ENCODE measurements at places on chromosomes 4 and X. TPM values are rescaled to one million over a fixed set of nuclear protein-coding genes. Genes with fewer than 3 reads are reported as not detected.

Gene FBXO8
- 29.7 TPM for total RNA-seq

GRCh38 chrX:13377550-13377934, 57.7 kb upstream of the ATXN3L start:
- DNase-seq: no peak

Gene PLXNB3
- 6.7 TPM for total RNA-seq

Gene PDE6B
- total RNA-seq: 9.5 TPM

DNA sequence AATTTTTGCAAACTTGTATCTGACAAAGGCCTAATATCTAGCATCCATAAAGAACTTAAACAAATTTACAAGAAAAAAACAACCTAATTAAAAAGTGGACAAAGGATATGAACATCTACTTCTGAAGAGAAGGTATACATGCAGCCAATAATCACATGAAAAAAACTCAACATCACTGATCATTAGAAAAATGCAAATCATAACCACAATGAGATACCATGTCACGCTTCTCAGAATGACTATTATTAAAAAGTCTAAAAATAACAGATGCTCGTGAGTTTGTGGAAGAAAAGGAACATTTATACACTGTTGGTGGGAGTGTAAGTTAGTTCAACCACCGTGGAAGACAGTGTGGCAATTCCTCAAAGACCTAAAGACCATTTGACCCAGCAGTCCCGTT, 24.0 kb downstream of the CEP44 start:
- no peak for DNase-seq

- DNase-seq: no peak
These were observed 95.5 kb downstream of the CASK start for GRCh38 chrX:41827886-41828285.

- DNase-seq: no peak
These were observed 161.1 kb downstream of the FBXW7 start for GRCh38 chr4:152374606-152375285.

Gene AVPR2
- total RNA-seq: 1.9 TPM

GRCh38 chr4:111020961-111021360, 398.1 kb upstream of the PITX2 start:
- DNase-seq: no peak

- DNase-seq: no peak
These were observed 333.8 kb upstream of the GRIA3 start for GRCh38 chrX:122850326-122850725.

DNA sequence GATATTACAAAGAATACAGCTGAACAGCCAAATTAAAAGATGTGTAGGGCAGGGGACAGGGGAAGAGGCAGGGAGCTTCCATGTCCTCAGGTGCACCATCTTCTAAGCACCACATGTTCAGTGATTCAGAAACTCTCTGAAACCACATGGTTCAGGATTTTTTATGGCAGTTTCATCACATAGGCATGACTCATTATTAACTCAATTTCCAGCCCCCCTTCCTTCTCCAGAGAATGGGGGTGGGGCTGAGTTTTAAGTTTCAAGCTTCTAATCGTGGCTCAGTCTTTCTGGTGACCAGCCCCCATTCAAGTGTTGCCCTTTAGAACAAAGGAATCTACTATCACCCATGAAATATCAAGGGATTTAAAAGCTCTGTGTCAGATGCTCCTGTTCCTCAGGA, 317.8 kb upstream of the GALNT7 start:
- no peak for DNase-seq

DNA sequence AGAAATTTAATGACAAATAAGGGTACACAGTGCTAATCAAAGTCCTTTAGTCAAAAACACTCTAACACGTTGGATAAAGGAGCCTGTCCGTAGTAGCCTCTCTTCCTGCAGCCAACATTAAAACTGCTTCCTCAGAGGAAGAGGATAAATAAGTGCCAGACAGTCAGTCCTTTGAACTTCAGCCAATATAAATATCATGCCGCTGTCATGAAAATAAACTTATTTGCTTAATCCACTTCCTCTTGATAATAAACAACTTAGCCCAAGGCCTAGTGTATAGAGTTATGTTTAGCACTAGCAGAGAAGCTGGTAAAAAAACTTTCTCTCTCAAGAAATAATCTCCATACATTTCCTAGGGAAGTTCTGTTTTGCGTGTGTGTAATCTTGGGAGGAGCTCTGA, 196.7 kb downstream of the HS3ST1 start:
- no peak for DNase-seq

DNA sequence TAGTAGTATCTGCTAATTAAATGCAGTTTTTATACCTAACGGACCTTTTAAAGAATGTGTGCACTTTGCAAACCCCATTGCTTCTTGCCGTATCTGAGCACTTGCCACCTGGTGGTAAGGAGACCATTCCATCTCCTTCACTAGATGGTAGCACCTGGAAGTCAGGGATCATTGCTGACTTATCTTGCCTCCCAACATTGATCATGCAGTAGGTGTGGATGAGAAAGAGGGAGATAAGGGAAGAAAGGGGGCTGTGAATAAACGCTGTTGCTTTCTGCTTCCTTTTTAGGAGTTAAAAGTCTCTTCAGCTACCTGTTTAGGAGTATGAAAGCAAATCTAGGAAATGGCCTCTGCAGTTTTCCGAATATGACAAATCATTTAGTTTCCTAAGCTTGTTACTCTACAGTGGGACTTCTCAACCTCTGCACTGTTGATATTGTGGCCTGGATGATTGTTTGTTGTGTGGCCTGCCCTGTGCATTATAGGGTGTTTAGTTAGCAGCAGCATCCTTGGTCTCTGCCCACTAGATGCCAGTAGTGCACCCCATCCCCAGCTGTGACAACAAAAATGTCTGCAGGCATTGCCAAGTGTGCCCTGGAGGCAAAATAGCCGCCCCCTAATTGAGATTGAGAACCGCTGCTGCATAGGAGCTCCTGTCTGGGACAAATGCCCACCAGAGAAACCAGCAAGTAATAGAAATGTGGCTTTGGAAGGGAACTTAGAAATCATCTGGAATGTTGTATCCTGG, 38.8 kb downstream of the GAB1 start:
- peak; percentile 65 for DNase-seq

GRCh38 chrX:39560271-39560670, 537.5 kb downstream of the BCOR start:
- DNase-seq: no peak

Gene PRKX
- total RNA-seq: 25.7 TPM

Gene PLAC1
- not detected for total RNA-seq

GRCh38 chr4:15898902-15899301, 39.6 kb downstream of the FGFBP1 start:
- DNase-seq: no peak

Gene SLC49A3
- 9.7 TPM for total RNA-seq

Gene CXCL8
- total RNA-seq: 35.7 TPM

DNA sequence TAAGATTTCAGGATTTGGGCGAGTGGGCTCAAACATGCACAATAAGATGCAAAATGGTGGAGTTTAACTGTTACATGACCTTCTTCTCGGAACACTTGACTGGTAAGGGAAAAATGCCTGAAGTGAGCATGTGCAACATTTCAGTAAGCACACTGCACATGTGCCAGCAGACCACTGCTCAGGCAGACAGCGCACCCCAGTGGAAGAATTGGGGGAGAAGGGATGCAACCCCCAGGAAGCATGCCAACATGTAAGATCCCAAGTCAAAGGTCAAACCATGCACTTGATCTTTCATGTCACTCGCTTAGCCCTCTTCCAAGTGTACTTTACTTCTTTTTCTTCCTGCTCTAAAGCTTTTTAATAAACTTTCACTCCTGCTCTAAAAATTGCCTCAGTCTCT, 256.3 kb downstream of the CENPC start:
- no peak for DNase-seq

Gene GRSF1
- total RNA-seq: 53.8 TPM

- no peak for DNase-seq
These were observed 40.5 kb upstream of the PGRMC2 start for GRCh38 chr4:128328106-128328505.

GRCh38 chr4:66273110-66273509, 602.8 kb upstream of the EPHA5 start:
- DNase-seq: no peak

Gene EGF
- 0.13 TPM for total RNA-seq

GRCh38 chrX:24301806-24302205, 12.1 kb downstream of the SUPT20HL2 start:
- DNase-seq: no peak

Gene BANK1
- under 0.01 TPM for total RNA-seq

Gene C4orf54
- under 0.01 TPM for total RNA-seq

- no peak for DNase-seq
These were observed 66.0 kb downstream of the FBXO8 start for GRCh38 chr4:174217273-174218126.

GRCh38 chrX:46912603-46913491, 626 bp downstream of the JADE3 start:
- peak; percentile 43 for DNase-seq

- DNase-seq: no peak
These were observed 14.0 kb downstream of the APOOL start for GRCh38 chrX:85017721-85018120.

DNA sequence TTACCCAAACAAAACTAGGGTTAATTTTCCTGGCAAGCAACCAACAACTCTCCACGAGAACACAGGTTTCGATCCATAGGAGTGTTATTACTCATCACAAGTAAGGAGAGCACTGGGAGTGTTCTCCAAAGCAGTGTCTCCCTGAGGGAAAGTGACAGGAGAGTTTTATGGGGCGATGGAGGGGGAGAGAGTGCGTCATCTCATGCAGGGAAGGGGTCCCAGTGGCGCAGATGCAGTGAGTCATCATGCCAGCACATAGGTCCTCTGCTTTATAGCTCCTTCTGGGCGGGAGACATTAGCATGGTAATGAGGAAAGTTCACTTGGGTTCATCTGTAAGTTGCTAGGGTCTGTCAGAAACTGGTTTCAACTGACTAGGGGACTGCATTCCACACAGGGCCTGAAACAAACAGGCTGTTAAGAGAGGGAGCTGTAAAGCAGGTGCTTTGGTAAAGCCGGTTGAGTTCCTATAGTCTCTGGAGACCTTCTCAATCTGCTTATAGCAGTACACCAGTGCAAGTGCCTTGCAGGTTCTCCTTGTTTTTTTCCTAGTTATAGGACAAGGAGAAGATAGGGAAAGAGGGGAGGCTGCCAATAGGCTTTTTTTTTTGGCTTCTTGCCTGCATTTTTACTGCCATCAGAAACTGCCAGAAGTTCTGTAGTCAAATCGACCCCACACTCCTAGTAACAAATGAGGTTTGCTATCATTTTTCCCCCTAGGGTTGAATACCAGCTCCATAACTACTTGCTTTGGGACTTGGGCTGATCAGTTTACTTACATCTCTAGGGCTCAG, 12.8 kb upstream of the BOD1L1 start:
- DNase-seq: no peak

DNA sequence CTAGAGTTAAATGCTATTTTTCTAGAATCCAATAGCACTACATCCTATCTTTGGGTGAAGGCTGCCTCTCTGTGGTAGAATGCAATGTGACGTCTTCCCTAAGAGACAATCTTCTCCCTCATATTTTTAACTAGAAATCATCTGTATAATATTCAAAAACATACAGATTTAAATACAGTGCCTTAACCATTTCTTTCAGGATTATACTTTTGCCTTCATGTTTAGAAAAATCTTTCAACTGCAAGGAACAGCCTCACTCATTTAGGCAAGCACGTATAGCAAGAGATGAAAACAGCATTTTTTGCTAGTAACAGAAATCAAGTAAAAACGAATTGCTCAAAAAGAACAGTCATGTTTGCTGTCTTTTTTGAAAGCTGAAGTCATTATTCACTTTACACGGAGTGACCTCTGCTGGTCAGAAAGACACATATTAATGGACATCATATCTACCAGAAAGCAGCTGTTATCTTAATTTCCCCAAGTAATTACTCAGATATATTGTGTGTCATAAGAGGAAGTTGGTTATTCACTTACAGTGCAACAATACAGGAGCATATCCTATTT, 422.3 kb downstream of the STPG2 start:
- no peak for DNase-seq

Gene FNIP2
- 29.0 TPM for total RNA-seq

DNA sequence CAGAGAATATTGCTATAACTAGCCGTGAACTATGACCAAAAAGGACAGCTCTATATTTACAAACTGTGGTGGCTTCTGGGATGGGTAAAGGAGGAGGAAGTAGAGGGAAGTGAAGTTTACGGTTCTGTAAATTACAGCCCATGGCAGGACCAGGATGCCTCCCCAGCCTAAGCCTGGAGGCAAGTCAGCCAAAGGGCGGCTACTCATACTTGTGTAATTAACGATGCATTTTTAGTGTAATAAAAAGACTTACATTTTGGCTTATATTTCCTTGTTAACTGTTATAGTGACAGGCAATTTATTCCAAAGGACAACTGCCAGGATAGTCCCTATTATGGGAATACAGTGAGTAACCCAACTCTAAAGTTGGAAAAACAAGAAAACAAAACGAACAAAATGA, 139.9 kb upstream of the OTUD4 start:
- no peak for DNase-seq

Gene PRDM5
- 3.5 TPM for total RNA-seq

GRCh38 chrX:10516781-10517322, 103.5 kb downstream of the MID1 start:
- DNase-seq: no peak

Gene FGF13
- 25.7 TPM for total RNA-seq

- no peak for DNase-seq
These were observed 979.6 kb upstream of the POU3F4 start for GRCh38 chrX:82528525-82528924.

- no peak for DNase-seq
These were observed 116.1 kb upstream of the ARHGAP24 start for GRCh38 chr4:85358831-85359230.

Gene PNMA6F
- total RNA-seq: not detected

DNA sequence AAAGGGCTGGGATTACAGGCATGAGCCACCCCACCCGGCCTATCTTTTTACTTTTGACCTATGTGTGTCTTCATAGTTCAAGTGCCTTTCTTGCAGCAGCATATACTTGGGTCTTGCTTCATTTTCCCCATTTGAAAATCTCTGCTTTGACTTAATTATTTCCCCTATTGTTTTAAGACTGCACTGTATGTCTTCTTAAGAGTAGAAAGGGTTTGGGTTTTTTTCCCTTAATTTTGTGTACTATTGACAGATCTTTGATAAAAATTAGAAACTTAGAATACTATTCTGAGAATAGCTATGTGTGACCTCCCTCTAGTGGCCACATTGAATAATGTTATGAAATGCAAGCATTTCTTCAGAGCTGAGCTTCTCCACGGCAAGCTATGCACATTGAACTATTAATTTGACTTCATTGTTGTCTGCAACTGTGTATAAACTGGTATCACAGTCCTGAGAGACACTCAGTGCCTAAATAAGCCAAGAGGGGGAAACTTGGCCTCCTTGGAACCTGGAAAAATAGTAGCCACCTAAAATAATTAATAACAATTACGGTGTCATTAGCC, 8.7 kb upstream of the SLC25A4 start:
- peak; percentile 47 for DNase-seq

Data from dermis microvascular lymphatic vessel endothelial cell (primary cell).